ENCODE measurements at places on chromosomes 16 and 17. TPM values are rescaled to one million over a fixed set of nuclear protein-coding genes. Genes with fewer than 3 reads are reported as not detected.

ARL2BP gene
- 55.3 TPM for total RNA-seq

CDK10 gene
- 39.2 TPM for total RNA-seq

GRCh38 chr17:48106802-48107136 is 797 bp upstream of the SNX11 start:
- no peak for DNase-seq

DNA sequence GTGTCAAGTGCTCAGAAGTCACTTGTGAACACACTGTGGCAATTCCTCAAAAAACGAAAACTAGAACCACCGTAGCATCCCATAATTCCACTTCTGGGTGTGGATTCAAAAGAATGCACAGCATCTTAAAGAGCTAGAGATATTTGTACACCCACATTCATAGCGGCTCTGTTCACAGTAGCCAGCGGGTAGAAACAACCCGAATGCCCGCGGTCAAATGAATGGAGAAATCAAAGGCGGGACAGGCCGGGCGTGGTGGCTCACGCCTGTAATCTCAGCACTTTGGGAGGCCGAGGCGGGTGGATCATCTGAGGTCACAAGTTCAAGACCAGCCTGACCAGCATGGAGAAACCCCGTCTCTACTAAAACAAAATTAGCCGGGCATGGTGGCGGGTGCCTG is 337.5 kb downstream of the SEC14L1 start:
- no peak for DNase-seq

DNA sequence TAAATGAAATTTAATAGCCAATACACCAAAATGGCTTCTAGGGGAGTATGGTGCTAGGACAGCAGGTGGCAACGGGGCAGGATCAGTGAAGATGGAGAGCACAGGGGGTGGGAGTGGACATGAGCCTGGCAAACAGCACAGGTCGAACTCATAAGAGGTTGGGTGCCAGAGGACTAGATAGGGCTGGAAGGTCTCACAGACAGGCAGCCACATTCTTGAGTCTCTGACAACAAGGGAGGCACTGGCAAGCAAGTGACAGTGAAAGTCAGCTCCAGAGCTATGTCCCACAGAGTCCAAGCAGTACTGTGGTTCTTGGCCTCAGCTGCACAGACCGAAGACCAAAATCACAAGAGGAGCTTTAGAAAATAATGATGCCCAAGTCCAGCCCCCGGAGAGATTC is 61.2 kb downstream of the USP31 start:
- DNase-seq = no peak

DNA sequence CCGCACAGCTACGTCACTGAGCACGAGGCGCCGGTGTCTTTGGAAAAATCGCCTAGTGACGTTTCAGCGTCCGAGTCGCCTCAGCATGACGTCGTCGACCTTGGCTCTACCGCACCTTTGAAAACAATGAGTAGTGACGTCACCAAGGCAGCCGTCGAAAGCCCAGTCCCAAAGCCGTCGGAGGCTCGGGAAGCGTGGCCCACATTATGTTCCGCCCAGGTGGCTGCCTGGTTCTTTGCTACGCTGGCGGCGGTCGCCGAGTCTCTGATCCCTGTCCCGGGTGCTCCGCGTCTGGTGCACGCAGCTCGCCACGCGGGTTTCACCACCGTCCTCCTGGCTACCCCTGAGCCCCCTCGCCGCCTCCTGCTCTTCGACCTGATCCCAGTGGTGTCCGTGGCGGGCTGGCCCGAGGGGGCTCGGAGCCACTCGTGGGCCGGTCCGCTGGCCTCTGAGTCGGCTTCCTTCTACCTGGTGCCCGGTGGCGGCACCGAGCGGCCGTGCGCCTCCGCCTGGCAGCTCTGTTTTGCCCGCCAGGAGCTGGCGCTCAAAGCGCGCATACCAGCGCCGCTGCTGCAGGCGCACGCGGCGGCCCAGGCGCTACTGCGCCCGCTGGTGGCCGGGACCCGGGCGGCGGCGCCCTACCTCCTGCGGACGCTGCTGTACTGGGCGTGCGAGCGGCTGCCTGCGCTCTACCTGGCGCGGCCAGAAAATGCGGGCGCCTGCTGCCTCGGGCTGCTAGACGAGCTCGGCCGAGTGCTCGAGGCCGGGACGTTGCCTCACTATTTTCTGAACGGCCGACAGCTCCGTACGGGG is 1.5 kb downstream of the TMEM102 start:
- peak; percentile 68 for DNase-seq
